ENCODE measurements at places on chromosomes 4 and X. TPM values are rescaled to one million over a fixed set of nuclear protein-coding genes. Genes with fewer than 3 reads are reported as not detected.

DDX60 gene
- total RNA-seq: 2.2 TPM

NDP gene
- not detected for total RNA-seq

C4orf46 gene
- 4.3 TPM for total RNA-seq

PPEF1 gene
- total RNA-seq: 1.3 TPM

RGN gene
- total RNA-seq: not detected

DCAF8L2 gene
- not detected for total RNA-seq

SMIM14 gene
- 15.9 TPM for total RNA-seq

HSFX1 gene
- 0.43 TPM for total RNA-seq

CXCL5 gene
- 56.4 TPM for total RNA-seq

XG gene
- not detected for total RNA-seq

TBCK gene
- 3.0 TPM for total RNA-seq

MAGEA9B gene
- not detected for total RNA-seq

ZBED1 gene
- total RNA-seq: 36.3 TPM

CLRN2 gene
- total RNA-seq: not detected

SOD3 gene
- total RNA-seq: not detected

ATP1B4 gene
- total RNA-seq: not detected

STBD1 gene
- 9.7 TPM for total RNA-seq

CLDN34 gene
- total RNA-seq: not detected

TMEM154 gene
- 0.06 TPM for total RNA-seq

PCDH11X gene
- total RNA-seq: not detected

MAGEC1 gene
- total RNA-seq: 0.15 TPM

FRAS1 gene
- total RNA-seq: 1.9 TPM

CLIC2 gene
- 0.20 TPM for total RNA-seq

FDCSP gene
- total RNA-seq: not detected

TEX11 gene
- not detected for total RNA-seq

FAM184B gene
- 0.07 TPM for total RNA-seq

BGN gene
- 0.20 TPM for total RNA-seq

TIGD2 gene
- total RNA-seq: 6.4 TPM

CPLX1 gene
- 1.2 TPM for total RNA-seq

PCDH18 gene
- not detected for total RNA-seq

FGF5 gene
- 0.32 TPM for total RNA-seq

GPR143 gene
- total RNA-seq: 0.56 TPM

LEF1 gene
- not detected for total RNA-seq

DCAF4L1 gene
- 0.11 TPM for total RNA-seq

PABPC1L2A gene
- not detected for total RNA-seq

NPY2R gene
- not detected for total RNA-seq

RAB41 gene
- not detected for total RNA-seq

DIPK2B gene
- not detected for total RNA-seq

CXCL11 gene
- not detected for total RNA-seq

LINC00632 gene
- 2.0 TPM for total RNA-seq

OTUD6A gene
- total RNA-seq: not detected

ATP8A1 gene
- 0.03 TPM for total RNA-seq

IKBKG gene
- 42.7 TPM for total RNA-seq

FGD1 gene
- total RNA-seq: 8.2 TPM

RTL5 gene
- total RNA-seq: 1.9 TPM

DKK2 gene
- not detected for total RNA-seq
